ENCODE measurements at places on chromosomes 16 and 17.
A peak's percentile ranks its signal among the peaks of the same experiment; 100 is the strongest.

- DNase-seq = peak; percentile 89
Observed at GRCh38 chr17:78120971-78121800, 7.4 kb downstream of the TMC6 start.

GRCh38 chr17:43403846-43404245 lies 5.1 kb downstream of the ARL4D start:
- no peak for DNase-seq

DNA sequence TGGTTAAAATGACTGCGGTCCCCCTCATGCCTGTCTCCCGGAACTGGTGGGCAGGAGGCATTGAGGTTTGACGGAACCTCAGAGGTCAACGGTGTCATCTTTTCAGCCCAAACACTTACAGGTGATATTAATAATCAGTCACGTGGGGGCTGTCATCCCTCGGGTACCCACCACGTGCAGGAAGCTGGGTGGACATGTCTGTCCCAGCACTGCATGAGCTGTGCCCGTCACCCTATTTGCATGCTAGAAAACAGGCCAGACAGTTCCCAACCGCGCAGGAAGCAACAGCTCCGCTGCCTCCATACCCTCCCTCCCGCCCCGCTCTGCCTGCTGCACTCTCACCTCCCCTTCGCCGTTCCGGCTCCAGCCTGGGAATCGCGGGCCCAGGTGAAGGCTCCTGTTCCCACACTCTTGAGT lies 1.4 kb downstream of the SYNGR3 start:
- peak; percentile 90 for DNase-seq

- DNase-seq = no peak
Observed at GRCh38 chr17:6475411-6475810, 31.2 kb downstream of the PIMREG start.

DNA sequence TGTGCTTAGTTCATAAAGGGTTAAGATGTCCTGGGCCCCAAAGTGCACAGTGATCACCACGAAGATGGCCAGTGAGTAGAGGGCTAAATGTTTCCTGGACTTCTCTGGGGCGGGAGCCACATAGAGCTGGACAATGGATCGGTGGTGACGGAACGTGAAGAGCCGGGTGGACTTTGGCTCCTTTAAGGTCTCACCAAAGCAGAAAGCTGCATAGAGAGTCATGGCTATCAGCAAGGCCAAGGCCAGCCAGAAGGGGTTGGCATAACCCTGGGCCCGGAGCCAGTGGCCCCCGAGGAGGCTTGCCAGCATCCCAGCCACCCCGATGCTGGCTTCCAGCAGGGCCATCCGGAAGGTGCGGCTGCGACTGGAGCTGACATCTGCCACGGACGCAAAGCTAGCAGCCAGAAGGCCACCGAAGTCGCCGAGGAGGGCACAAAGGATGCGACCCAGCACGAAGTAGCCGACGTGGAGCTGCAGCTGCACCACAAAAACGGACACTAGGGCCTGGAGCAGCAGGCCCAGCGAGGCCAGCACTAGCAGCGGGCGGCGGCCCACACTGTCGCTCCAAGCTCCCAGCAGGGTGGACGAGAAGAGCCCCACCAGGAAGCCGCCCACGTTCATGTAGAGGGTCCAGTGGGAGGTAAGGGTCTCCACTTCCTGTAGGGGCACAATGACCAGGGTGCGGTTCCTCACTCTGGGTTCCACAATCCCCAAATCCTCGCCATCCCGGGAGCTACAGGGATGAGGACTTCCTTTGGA lies 1.0 kb downstream of the SLC46A1 start:
- no peak for DNase-seq

DNA sequence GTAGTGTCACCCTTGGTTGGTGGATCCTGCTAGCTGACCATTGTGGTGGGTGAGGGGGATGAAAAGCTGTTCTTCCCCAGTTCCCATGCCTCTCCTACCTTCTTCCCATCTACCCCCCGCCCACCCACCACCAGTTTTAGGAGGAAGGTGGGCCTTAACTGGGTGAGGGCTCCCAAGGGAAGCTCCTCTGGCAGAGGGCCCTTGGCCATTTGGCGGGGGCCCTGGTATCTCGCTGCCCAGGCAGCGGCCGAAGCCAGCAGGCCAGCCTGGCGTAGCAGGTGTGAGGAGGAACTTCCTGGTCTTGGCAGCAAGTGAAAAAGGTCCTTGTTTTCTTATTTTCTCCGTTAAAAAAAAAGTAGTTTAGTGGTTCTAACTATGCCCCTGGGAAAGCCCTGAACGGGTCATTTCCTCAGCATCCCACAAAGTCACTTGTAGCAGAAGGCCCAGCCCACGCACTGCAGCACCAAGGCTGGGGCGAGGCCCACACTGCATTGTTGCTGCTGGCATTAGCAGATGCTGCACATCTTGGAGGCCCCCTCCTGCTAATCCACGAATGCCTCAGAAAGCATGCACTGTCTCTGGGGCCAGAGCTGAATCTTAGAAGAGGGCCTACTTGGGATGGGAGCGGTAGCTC lies 72.5 kb downstream of the MPRIP start:
- no peak for DNase-seq

- peak; percentile 89 for DNase-seq
Observed at GRCh38 chr16:80466024-80466987, 74.5 kb upstream of the DYNLRB2 start.

DNA sequence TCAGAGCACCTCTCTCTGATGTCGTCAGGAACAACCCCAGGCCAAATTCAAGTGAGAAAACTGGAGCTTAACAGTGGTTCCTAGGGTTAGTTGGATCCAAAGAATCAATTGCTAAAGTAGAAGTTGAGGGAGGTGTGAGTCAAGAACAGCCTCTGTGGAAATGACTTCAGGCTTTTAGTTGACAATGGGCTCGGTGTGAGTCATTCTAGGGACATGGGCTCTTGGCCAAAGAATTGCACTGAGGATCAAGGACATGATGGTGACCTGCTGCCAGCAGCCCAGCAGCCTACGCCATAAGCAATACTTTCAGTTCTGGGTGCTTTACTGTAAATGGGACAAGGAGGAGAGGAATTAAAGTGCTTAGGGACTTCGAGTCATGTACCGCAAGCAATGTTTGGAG lies 32.1 kb upstream of the SMURF2 start:
- no peak for DNase-seq

DNA sequence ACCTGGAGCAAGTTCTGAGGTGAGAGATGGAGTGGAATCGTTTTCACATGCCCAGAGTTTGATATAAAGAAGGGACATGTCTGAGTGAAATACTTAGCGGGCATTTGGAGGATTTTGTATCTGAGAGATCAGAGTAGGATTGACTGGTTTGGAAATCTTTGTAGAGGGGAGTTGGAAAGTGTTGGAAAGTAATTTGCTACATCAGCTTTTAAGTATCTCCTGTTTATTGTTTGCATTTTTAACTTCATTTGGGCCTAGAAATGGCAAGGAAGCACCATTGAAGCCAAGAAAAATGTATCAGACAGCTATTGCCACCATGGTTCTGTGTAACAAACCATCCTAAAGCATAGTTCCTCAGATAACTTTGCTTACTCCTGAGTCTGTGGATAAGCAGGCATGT lies 1015.1 kb upstream of the EEF2KMT start:
- DNase-seq = no peak

- DNase-seq = no peak
Observed at GRCh38 chr17:72890711-72891110, 201.8 kb downstream of the SLC39A11 start.

DNA sequence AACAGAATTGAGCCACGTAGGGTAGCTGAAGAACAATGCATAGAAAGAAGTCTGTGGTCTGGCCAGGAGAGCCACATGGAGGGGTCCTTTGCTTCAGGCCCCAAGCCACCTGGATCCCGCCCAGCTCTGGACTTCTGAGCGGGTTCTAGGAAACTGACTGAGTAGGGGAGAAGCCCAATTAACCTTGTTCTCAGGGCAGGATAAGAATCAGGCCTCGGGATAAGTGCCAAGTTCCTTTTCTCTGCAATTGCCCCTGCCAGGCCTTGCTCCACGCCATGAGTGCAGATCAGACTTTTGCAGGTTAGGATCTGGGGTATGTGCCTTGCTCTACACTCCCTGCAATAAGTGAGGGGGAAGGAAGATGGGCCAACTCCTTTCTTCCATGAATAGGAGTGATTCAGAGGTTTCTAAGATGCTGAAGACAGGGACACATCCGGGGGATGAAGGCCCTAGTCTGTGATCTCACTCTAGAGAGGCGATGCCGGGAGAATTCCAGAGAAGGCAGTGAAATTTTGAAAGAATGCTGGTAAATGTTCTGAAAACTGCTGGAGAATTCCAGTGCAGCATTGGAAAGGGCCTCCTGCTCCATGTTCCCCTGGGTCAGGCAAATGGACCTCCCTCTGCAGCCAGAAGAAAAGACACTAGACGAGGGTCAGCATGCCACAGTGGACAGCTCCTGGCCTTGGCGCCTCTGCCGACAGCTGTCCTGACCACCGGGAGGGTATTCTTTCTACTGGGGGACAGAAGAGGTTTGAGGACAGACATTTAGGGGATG lies 5.8 kb downstream of the NEUROD2 start:
- no peak for DNase-seq

DNA sequence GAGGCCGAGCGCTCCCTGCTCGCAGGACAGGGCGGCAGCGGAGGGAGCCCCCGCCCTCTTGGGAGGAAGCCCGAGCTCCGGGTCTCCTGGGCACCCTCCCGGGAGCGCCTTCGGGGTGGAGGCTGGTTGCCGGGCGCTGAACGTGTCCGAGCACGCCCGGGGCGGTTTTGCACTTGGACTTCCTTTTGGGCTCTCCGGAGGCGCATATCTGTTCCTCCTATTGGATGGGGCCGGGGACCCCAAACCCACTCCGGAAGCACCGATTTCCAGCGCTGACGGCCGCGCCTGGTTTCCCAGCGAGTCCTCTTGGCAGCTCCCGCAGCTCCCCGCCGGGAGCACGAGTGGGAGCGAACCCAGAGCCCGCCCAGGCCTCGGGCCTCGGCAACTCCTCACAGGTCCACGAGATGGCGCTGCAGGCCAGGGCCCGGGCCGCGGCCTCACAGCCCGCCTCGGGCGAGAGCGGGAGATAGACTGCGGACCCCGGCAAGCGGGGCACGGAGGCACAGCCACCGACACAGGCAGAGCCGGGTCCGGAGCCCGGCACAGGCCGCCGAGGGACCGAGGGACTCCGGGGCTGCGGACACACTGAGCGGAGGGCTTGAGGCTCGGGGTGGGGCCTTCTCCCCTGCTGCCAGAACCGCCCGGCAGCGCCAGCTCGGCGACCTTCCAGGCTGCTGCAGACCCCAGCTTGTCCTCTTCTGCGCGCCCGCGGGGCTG lies 12.7 kb downstream of the TBX2 start:
- peak; percentile 95 for DNase-seq

DNA sequence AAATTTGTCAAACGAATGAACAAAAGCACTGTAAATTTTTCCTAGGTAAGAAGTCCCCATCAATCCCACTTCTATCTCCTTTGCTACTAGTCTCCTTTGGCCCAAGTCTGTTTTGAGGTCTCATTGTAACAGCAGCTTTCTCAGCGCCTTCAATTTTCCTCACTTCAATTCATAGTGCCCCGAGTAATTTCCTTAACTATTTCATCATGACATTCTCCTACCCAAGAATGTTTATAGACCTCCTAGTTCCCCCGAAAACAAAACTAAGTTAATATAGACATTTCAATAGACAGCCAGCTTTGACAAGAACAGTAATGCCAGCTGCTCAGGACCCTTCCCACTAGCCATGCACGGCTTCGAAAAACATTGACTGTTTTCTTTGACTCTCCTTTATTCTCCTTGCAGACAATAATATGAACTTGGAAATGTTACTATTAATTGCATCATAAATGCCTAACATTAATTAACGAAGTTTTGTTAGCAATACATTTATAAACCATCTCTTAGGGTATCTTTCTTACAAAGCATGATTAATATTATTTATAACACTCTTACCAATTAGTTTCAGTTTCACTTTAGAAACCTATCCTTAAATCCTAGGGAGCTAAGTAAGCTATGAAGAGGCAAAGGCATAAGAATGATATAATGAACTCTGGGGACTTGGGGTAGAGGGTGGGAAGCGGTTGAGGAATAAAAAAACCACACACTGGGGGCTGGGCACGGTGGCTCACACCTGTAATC lies 22.8 kb downstream of the GLG1 start:
- DNase-seq = no peak

DNA sequence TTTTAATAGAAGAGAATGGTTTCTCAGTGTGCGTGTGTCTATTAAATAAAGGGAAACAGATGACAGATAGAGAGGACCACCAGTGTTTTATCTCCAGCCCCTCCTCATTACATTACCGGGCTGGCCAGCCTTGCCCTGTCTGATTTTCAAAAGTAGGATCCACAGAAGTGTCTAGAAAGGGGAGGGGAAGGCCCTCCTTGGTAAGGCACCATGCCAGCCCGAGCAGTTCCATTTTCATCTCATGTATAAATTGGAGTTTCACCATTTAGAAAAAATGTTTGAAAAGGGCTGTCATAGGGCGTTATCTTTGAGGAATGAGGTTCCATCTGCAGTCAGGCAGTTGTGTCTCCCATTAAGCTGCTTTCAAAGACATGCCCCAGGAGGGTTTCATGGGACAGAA lies 96.7 kb downstream of the SOCS1 start:
- DNase-seq = no peak

DNA sequence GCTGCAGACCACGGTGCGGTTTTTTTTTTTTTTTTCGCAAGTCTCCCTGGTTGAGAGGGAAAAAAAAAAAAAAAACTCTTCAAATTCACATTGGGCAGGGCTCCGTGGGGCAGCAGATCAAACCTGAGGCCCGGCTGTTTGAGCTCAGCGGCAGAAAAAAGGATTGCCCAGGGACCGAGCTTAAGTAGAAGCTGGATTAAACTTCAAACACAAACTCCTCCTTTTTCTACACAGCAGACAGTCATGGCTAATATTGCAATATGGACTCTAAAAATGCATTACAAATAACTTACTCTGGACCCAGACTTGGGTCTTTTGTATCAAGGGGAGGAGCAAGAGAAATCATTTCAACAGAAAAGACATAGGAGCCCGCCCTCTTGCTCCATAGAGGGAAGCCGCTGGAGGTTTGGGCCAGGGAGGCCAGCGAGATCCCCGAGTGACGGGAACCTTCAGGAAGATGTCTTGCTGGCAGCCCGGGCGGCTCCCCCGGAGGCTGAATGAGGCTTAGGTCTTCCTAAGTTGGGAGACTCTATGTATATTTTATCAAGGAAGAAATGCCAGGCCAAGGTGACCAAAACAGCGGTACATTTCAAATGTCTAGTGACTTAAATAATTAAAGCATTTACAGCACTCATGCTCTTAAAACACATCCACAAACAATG lies 167.7 kb downstream of the ZNF423 start:
- DNase-seq = no peak

GRCh38 chr16:80816356-80816755 lies 12.0 kb upstream of the CDYL2 start:
- no peak for DNase-seq

DNA sequence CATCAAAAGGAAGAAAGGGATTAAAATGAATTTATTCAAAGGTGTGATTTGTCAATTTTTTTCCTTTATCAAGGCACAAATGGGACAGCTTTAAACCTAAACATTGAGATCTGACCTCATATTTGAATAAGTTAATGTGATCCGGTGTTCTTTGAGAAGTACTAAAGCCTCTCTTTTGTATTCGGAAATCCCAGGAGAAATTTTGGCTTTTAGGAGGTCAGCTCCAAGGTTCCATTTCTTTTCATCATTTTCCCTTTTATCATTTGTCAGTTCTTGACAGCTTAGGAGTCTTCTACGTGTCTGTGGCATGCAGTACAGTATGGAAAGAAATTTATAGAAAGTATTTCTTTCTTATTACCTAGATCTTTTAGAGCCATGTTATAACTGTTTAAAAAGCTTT lies 873.4 kb upstream of the CDH8 start:
- no peak for DNase-seq

Data from spleen (tissue), 13 donors.